Spleen (tissue), 13 donors: ENCODE measurements at places on chromosomes 6 and 20. TPM values are rescaled to one million over a fixed set of nuclear protein-coding genes. Genes with fewer than 3 reads are reported as not detected.

GRCh38 chr6:19988555-19988954 lies 151.4 kb downstream of the ID4 start:
- no peak for DNase-seq

Gene SYNDIG1
- total RNA-seq, result 0.70 TPM

DNA sequence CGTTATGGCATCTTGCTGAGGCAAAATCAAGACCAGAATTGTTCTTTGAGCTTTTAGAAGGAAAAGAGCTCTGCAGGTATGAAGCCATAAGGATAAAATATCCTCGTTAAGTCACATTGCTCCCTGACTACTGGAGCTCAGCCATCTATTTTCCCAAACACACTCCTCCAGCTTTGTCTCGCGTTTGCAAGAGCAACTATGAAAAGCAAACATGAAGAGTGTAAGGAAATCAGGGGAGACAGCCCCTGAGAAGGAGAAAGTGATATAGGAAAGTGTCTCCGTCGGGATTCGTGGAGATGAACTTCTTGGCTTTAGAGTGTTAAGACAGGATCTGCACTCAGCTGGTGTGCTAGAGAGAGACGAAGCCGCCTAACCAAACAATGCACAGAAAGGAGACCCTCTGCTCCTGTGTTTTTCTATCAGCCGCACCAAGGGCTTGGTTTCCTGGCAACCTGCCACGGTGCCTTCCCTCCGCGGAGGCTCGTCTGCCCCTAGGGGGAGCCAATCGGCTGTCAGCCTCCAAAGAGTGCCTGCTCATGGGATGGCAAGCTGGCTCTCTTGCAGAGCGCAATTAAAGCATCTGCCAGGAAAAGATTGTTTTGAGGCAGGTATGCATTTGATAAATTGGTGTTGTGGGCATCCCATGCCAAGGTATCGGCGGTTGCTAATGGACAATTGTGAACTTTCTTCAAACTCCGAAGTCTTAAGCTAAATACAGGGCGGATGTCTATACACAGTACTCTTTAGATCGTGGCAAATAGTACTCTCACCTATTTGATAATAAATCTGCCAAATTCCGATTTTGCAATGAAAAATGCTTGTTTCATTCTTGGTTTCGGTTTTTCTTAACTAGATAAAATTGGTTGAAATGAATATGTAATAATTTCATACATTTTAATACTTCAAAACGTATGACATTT lies 603.2 kb downstream of the RNF144B start:
- DNase-seq, result peak; percentile 75

Gene PRICKLE4
- 5.4 TPM for total RNA-seq

DNA sequence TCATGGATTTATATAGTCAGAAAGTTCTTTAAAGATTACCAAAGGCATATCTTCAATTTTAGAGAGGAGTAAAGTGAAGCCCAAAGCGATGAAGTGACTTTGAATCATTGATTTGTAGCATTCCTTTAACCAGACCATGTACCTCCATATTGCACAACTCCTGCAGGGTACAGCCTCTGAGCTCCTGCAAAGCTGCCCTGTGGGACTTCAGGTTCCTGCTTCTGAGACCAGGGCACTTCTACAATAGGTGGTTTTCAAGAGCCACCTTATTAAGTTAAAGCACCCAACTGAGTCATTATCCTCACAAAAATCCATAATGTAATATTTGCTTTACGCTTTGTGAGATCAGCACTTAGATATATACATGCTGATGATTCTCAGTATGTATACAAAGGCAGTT lies 270.7 kb upstream of the RGS17 start:
- no peak for DNase-seq

Gene GLP1R
- total RNA-seq, result 0.11 TPM
